Ecto neural progenitor cell (in vitro differentiated cells): ENCODE measurements at places on chromosomes 2 and 18.

DNA sequence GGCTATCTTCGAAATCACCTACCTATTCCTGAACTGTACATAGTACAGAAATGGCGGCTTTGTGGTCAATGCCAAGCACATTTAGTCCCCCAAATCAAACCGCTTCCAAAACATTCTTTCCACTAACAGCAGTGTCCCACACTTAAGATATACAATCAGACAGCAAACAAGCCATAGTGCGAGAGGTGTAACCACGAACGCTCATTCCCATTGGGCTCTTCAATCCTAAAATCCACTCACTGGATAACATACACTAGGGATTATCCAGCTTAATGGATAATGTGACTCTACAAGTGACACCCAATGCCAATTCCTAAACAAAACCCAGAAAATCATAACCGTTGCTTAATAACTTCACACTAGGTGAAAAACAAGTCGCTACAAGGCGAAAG lies 2.0 kb downstream of the XPO1 start:
- DNase-seq = no peak

GRCh38 chr2:16048466-16048865 lies 108.1 kb downstream of the MYCN start:
- DNase-seq = no peak

DNA sequence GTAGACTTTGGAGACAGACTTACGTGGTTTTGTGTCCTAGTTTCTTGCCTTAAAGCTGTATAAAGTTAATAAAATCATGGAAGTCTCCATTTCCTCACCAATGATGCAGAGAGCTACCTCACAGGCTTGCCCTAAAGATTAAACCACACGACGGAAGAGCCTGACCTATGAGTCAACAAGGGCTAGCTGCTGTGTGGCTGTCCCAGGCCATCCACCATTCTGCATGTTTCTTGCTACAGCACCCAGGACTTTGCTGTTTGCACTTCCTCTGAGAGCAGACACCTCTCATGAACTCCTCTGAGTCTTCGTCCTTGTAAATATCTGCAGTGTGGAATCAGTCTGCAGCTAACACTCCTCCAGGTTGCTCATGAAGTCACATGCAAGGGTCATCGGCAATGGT lies 160.0 kb upstream of the TRIB2 start:
- DNase-seq = no peak

GRCh38 chr2:165634855-165635254 lies 159.2 kb downstream of the GALNT3 start:
- peak; percentile 73 for DNase-seq

- DNase-seq = no peak
These were observed 279.5 kb upstream of the SIX2 start for GRCh38 chr2:45288532-45289417.
